ENCODE measurements at places on chromosomes 16 and 17.

DNA sequence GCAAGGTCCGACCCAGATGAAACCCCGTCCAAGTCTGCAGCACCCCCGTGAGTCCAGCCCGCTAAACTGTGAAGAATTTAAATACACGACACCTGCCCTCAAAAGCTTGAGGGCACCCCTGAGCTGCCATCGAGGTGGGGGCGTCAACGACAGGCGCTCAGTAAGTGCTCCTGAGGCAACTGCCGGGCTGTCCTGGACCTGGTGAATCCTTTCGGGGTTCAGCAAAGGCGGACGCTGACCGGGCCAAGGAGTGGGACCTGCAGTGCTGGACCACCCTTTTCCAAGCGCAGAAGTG lies 512 bp upstream of the ENDOV start:
- DNase-seq, result no peak

- no peak for DNase-seq
These were observed 9.4 kb downstream of the THRA start for GRCh38 chr17:40072040-40072734.

GRCh38 chr17:44203731-44204440 lies 4.2 kb upstream of the ATXN7L3 start:
- DNase-seq, result peak; percentile 64

- no peak for DNase-seq
These were observed 20.1 kb downstream of the EPOP start for GRCh38 chr17:38654411-38655398.

DNA sequence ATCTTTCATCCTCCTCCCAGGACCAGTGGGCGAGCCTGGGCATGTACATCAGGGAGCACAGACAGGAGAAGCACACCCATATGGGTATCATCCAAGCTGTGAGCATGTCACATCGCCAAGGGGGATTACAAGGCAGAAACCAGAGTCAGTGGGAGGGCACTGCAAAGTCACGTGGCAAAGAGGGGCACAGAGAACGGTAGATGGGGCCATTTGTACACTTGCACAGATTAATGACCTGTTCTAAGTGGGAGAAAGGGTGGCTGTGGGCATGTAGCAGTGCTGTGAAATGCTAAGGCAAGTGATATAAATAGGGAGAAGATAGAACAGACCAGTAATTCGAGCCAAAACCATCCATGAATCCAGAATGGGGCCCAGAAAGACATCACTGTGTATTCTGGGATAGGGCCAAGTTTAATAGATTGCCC lies 265.0 kb downstream of the CPPED1 start:
- no peak for DNase-seq

DNA sequence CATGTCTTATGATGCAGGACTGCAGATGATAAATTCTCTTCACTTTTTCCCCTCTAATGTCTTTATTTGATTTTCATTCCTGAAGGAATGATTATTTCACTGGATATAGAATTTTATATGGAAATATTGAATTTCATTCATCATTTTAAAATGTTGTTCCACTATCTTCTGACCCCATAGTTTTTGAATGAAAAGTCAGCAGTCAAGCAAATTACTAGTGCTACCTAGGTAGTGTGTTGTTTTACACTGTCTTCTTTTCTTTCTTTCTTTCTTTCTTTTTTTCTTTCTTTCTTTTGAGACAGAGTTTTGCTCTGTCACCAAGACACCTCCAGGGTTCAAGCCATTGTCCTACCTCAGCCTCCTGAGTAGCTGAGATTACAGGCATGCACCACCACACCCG lies 76.9 kb downstream of the WSB1 start:
- DNase-seq, result no peak

DNA sequence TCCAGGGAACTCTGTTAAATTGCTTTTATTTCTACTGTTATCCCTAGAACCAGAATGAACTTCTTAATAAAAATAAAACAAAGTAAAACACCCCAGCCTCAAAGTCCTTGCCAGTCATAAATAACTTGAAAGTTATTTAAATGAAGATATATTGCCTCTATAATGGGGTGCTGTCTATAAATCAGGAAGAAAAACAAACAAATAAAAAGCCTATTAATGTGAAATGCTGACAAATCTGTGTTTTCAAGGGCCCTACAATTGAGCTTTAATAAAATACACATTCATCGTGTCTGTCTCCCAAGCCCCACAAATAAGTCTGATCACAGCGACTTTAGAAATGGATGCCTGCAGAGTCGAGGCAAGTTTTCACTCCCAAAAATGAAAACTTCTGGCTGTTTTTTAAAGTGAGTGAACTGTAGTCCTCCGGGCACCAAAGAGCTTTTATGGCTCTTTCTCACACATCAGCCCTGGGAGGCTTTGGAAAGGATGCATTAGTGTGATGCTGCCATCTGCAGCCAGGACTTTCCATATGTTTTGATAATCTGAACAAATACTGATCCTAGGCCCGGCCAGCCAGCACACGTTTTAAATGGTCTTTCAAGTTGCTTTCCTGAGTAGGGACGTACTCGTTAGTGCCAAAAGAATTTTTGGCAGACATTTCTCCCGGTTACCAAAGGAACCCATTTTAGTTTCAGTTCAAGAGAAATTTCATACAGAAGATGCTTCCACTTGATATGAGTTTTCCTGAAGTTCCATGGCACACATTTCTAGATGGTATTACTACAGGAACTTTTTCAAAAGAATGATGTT lies 16.3 kb downstream of the NACA2 start:
- peak; percentile 42 for DNase-seq

DNA sequence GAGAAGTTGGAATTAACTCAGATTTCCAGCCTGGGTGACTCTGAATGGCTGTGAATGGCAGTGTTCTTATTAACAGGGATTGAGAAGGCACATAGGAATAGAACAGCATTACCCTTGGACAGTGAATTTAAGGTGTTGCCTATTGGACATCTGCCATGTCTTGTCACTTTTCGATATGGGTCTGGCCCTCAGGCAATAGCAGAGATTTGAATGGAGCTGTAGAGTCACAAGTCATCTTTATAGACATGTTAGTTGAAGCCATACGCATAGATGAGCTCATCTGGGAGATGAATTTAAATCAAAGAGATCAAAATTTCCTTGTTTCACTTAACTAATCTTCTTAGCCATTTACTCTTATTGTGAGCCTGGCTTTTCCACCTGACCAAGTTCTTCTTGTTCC lies 14.9 kb upstream of the DHRS11 start:
- DNase-seq, result no peak
